ENCODE measurements at places on chromosomes 3 and 15. TPM values are rescaled to one million over a fixed set of nuclear protein-coding genes. Genes with fewer than 3 reads are reported as not detected.

THRB gene
- total RNA-seq: not detected

POMGNT2 gene
- 4.8 TPM for total RNA-seq

ZNF662 gene
- 0.54 TPM for total RNA-seq

SLC15A2 gene
- total RNA-seq: 5.7 TPM
